ENCODE measurements at places on chromosomes 3 and 15.

GRCh38 chr15:59388670-59389069, 16.0 kb upstream of the MYO1E start:
- DNase-seq, result no peak

GRCh38 chr15:93203036-93203435, 114.0 kb upstream of the RGMA start:
- no peak for DNase-seq

GRCh38 chr3:72746430-72747411, 101.5 kb downstream of the SHQ1 start:
- DNase-seq, result no peak

DNA sequence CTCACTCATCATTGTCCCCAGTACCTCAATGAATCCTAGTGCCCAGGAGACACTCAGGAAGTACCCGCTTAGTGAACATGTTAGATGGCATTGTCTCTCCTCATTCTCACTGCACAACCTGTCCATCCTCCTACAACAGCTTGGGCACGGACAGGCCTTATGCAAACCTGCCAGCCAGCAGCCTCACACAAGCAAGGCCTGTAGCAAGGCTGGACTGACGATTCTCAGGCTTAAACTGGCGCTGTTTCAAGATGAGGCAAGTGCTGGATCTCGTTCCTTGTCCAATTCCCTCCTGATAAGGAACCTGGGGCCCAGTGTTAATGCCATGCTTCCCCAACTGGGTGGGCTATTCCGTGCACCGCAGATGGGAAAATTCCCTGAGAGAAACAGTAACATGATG, 59.0 kb downstream of the CDCP1 start:
- no peak for DNase-seq

DNA sequence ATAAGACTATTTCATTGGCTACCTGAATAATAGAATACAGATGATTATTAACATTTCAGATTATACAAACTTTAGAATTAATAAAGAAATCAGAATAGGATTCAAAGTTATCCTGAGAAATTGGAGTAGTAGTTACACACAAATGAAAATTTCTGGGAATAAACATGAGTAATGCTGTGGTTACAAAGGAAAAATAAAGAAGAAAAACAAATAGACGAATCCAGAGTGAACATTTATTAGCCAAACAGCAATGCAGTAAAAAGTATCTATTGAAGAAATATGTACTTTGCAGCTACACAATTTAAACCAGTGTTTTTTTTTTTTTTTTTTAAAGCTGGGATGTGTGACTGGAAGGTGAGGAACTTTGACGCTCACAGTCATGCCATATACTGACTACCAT, 1159.2 kb downstream of the TUSC7 start:
- DNase-seq, result no peak

- DNase-seq, result no peak
Observed at GRCh38 chr15:58222679-58223078, 84.5 kb downstream of the AQP9 start.

GRCh38 chr15:69096626-69097025, 63.8 kb upstream of the GLCE start:
- no peak for DNase-seq

- DNase-seq, result no peak
Observed at GRCh38 chr15:25712961-25713355, 150.2 kb downstream of the ATP10A start.

- DNase-seq, result no peak
Observed at GRCh38 chr15:61989667-61990066, 70.6 kb downstream of the VPS13C start.

- no peak for DNase-seq
Observed at GRCh38 chr3:43206632-43207031, 79.7 kb upstream of the SNRK start.

- no peak for DNase-seq
Observed at GRCh38 chr3:25007974-25008658, 419.9 kb upstream of the RARB start.

GRCh38 chr15:65796610-65797078, 4.6 kb upstream of the DENND4A start:
- DNase-seq, result no peak

DNA sequence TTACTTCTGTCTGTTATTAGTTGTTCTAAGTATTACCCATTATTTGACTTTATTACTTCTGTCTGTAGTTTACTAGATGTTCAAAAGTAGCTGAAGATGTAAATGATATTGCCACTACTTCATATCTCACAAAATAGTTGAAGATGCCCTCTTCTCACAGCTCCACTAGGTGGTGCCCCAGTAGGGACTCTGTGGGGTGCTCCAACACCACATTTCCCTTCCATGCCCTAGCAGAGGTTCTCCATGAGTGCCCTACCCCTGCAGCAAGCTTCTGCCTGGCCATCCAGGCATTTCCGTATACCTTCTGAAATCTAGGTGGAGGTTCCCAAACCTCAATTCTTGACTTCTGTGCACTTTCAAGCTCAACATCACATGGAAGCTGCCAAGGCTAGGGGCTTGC, 80.8 kb downstream of the KCNH8 start:
- DNase-seq, result no peak

GRCh38 chr3:30855400-30856292, 38.8 kb downstream of the GADL1 start:
- no peak for DNase-seq

DNA sequence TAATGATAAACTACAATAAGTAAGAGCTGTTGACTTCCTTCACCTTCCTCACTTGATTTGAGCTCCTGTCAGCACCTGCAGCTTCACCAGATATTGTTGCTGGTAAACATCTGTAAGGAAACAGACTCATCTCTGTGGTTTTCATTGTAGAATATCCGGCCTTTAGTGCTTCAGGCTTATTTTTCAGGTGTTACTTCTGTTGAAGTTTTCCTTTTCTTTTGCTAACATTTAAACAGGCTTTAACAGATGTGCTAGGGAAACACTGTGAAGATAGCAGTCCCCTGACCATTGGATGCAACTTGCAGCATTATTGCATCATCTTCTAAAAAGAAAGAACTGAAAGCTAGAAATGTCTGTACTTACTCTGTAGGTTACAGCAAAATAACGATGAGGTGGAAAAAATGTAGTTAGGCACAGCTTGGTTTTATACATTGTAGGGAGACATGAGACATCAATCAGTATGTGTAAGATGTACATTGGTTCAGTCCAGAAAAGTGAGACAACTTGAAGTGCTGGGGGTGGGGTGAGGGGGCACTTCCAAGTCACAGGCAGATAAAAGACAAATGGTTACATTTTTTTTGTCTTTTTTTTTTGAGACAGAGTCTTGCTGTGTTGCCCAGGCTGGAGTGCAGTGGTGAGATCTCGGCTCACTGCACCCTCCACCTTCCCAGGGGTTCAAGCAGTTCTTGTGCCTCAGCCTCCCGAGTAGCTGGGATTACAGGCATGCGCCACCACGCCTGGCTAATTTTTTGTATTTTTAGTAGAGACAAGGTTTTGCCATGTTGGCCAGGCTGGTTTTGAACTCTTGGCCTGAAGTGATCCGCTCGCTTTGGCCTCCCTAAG, 10.2 kb downstream of the EDEM1 start:
- DNase-seq, result no peak

DNA sequence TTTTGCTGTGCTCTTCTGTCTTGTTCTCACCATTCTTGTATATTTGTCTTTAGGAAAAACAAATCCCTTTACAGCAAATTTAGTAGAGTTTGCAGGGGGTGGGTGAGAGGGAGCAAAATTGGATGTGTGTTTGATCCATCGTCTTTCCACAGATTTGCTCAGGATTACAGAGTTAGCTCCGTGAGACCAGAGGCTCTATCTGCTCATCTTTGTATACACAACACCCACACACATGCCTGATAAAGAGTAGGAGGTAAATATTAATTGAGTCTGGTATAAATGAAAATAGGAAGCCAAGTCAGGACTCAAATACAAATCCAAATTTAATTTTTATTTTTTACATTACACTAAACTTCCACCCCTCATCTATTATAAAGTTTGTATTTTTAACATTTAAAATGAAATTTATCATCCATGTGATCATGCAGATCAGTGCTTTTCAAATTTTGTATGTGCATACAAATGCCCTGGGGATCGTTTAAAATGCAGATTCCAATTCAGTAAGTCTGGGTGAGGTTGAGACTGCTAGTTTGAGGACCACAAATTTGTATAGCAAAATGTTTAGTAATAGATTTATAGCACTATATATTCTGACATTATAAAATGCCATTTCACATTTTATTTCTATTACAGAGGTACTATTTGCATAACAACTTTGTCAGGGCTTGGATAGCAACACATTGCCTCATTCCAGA, 326.7 kb downstream of the LSAMP start:
- no peak for DNase-seq

GRCh38 chr3:38003371-38003816, 12.8 kb downstream of the VILL start:
- peak; percentile 38 for DNase-seq

GRCh38 chr3:123518892-123519485, 65.9 kb downstream of the HACD2 start:
- DNase-seq, result no peak

GRCh38 chr15:77540312-77541060, 92.2 kb downstream of the LINGO1 start:
- DNase-seq, result no peak

DNA sequence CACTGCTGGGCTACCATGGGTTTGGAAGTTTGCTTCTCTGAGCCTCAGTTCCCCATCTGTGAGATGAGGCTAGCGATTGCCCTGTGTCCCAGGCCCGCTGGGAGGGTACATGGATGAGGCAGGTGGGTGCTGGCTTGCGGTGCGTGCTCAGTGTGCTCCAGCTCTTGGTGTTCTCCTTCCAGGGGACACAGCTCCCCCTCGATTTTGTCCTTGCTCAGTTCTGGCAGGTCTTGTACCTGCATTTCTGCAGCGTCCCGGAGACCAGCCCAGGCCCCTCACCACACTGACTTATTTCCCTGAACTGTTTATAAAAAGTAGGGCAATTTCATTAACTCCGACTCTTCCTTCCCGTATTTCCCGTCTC, 95.4 kb downstream of the TBC1D2B start:
- DNase-seq, result no peak

- DNase-seq, result no peak
Observed at GRCh38 chr3:160643994-160644393, 33.0 kb upstream of the ARL14 start.

DNA sequence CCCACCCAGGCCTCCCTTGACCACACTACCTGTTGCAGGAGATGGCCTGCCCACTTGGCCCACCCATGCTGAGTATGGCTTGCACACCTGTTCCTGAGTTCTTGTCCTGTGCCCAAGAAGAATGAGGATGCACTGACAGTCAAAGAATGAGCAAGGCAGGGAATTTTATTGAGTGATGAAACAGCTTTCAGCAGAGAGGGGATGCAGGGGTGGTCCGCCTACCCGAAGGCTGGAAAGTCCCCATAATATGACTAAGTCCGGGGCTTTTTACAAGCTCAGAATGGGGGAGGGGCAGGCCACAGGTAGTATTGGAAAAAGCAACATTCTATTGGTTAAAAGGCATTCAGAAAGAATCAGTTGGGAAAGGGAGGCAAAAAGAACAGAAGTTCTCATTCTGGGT, 29.9 kb upstream of the RNU6-1 start:
- no peak for DNase-seq

- DNase-seq, result no peak
Observed at GRCh38 chr15:73928971-73929627, 2.8 kb downstream of the LOXL1 start.

- DNase-seq, result no peak
Observed at GRCh38 chr15:52714968-52715367, 35.8 kb upstream of the ATOSA start.

DNA sequence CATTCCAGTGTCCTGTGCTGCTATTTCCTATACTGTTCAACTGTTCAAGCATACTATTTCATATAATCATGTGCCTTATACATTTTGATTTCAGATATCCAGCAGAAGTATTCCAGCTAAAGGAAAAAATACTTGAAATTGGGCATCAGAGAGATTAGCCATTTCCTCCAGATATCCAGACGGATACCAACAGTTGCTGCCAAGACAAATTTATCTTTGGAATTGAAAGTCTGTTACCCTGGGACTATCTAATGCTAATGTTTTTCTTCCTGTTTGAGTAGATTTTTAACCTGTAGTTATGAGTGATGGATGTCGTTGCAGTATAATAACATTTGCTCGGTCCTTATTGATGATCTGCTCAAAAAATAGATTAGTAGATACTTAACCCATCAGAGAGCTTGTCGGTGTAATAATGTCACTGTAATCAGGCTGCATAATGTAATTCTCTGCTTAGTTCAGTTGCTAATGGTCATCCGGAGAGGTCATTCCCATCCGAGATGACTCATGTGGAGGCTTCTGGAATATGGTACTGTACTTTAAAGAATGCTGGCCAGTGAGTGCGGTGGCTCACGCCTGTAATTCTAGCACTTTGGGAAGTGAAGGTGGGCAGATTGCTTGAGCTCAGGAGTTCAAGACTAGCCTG, 51.5 kb downstream of the TIMP4 start:
- no peak for DNase-seq

DNA sequence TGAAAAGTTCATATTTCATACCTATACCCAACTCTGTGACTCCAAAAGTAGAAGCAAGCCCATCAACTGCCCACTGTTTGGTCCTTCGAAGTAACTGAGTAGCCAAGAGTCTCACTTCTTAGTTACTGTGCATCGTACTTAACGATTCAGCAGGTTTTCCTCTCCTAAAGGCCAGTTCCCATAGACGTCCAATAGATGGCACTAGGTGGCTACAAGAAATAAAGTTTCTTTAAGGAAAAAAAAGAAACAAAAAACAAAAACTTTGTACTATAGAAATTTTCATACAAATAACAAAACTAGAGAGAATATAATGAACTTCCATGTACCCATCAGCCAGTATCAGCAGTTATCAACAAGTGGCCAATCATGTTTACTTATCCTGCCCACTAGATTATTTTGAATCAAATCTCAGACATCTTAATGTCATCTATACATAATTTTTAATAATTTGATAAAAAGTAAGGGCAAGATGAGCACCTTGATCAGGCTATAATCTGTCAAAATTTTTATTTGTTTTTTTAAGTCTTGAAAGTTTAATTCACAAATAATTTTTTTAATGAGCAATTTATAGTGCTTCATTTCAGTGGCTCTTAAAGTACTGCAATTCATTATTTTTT, 63.8 kb upstream of the ACP3 start:
- no peak for DNase-seq

DNA sequence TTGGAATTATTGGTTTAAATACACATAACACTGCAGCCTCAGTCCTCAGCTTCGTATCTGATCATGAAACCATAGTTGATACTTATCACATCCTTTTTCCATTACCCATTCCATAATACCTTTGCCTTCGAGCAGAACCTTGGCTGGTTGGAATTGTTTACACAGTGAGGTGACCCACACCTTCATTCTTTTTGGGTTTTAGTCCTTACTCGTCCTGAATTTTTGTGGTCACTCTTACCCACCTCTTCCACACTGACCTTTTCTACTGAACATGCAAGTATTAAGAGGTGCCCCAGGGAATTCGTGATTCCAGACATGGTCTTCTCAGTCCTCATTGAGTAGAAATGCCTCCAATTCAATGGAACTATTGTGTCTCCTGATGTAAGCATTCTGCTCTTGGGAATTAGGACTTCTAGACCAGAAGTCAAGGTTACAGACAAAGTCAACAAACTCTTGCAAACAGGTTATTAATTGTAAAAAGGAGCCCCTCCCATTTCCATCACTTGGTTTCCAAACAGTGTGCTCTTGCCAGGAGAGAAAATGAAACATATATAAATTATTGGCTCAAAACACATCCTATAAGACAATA, 37.7 kb downstream of the SCN11A start:
- DNase-seq, result no peak

All from activated CD8-positive, alpha-beta memory T cell treated with anti-CD3 and anti-CD28 coated beads for 1 hour (primary cell).